Activated CD4-positive, alpha-beta memory T cell treated with anti-CD3 and anti-CD28 coated beads for 36 hours (primary cell): ENCODE measurements at places on chromosomes 2 and 18. TPM values are rescaled to one million over a fixed set of nuclear protein-coding genes. Genes with fewer than 3 reads are reported as not detected.

The RAB6C gene
- total RNA-seq: not detected

GRCh38 chr2:148599109-148599991, 45.2 kb upstream of the EPC2 start:
- H3K27ac ChIP-seq: no peak overlapping the region
- DNase-seq: no peak
- H3K27me3 ChIP-seq: peaks cover 12% of the 10 kb centered on the region
- no peak overlapping the region for H3K4me3 ChIP-seq
- peaks cover 11% of the 10 kb centered on the region for H3K36me3 ChIP-seq

The APCDD1 gene
- not detected for total RNA-seq

DNA sequence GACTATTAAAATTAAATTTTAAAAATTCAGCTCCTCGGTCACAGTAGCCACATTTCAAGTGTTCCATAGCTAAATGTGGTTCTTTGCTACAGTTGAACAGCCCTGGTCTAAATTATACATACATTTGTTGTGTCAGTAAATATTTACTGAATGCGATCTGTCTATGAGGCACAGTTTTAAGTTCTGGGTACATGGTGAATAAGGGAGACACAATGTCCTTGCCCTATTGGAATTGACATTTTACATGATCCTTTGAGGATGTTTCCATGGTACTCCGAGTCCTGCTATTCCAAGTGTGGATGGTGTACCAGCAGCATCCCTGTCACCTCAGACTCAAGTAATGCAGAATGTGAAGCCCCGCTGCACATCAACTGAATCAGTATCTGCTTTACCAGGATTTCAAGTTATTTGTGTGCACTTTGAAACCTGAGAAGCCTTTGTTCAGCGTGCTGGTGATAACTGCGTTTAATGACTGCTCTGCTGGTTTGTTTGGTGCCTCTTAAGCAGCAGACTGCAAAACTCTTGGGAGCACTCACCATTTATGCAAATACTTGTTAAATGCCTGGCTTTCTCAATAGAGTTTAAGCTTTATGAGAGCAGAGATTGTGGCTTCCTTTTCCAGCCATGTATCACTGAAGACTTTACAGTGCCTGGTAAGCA, 1.5 kb downstream of the GALNT1 start:
- no peak for DNase-seq
- H3K4me3 ChIP-seq: peak overlapping the region; percentile 6
- H3K36me3 ChIP-seq: peaks cover 4% of the 10 kb centered on the region
- H3K27ac ChIP-seq: no peak overlapping the region
- peaks cover 21% of the 10 kb centered on the region for H3K4me1 ChIP-seq
- H3K27me3 ChIP-seq: peaks cover 15% of the 10 kb centered on the region

DNA sequence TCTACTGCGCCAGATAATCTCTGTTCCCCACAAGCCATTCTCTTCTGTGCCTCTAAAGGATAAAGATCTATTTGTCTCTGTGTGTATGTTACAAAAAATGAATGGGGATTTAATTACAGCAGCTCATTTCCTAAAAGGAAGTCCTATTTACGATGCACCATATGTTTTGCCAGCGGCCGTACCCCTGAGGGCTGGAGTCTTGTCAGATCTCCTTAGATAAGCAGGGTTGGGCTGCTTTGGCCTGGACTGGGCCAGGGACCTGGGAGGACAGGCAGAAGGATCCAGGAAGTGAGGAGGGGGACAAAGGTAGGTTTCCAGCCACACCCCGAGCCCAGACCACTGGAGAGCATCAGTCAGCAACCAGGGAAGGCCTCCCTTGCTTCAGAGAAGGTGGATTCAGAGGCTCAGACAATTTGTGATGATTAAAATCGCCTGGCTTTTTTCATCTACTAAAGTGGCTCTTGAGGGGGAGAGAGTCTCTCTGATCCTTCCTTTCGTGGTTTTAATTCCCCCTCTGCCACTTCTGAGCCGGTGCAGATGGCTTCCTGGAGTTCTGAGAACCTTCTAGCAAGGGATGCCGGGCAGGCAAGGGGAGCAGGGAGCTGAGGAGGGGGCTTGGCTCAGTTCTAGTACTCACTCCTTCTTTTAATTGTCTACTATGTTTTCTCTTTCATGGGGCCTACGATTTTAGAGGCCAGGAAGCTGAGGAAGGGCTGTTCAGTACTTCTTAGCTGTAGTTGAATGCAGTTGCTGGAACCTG, 42.1 kb downstream of the MYCN start:
- no peaks in the 10 kb centered on the region for H3K4me1 ChIP-seq
- H3K27me3 ChIP-seq: no peaks in the 10 kb centered on the region
- H3K36me3 ChIP-seq: no peaks in the 10 kb centered on the region
- H3K27ac ChIP-seq: no peak overlapping the region

GRCh38 chr2:232658217-232658785, 24.9 kb downstream of the EFHD1 start:
- H3K4me1 ChIP-seq: no peaks in the 10 kb centered on the region
- no peak for DNase-seq
- H3K4me3 ChIP-seq: no peak overlapping the region
- no peaks in the 10 kb centered on the region for H3K27me3 ChIP-seq

The REG1B gene
- total RNA-seq: not detected

The RSAD2 gene
- 8.6 TPM for total RNA-seq

- peaks cover 50% of the 10 kb centered on the region for H3K27me3 ChIP-seq
- no peak for DNase-seq
- no peak overlapping the region for H3K27ac ChIP-seq
- no peak overlapping the region for H3K4me3 ChIP-seq
- peaks cover 2% of the 10 kb centered on the region for H3K36me3 ChIP-seq
Measured at GRCh38 chr2:110805894-110806452, 73.6 kb downstream of the ACOXL start.

DNA sequence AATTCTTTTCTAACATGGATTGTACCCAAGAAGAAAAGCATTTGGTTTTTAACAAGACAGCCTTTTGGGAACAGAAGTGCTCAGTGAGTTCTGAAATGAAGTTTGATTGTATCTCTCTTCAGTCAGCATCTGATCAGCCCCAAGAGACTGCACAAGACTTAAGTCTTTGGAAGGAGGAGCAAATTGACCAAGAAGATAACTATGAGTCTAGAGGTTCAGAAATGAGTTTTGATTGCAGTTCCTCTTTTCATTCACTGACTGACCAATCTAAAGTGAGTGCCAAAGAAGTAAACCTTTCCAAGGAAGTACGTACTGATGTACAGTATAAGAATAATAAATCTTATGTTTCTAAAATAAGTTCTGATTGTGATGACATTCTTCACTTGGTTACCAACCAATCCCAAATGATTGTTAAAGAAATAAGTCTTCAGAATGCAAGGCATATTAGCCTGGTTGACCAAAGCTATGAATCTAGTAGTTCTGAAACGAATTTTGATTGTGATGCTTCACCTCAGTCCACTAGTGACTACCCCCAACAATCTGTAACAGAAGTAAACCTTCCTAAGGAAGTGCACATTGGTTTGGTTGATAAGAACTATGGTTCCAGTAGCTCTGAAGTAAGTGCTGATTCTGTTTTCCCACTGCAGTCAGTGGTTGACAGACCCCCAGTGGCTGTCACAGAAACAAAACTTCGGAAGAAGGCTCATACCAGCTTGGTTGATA, 31.2 kb downstream of the ZDBF2 start:
- H3K36me3 ChIP-seq: peaks cover 20% of the 10 kb centered on the region
- H3K27me3 ChIP-seq: peaks cover 3% of the 10 kb centered on the region

- H3K36me3 ChIP-seq: peaks cover under 1% of the 10 kb centered on the region
- no peaks in the 10 kb centered on the region for H3K27me3 ChIP-seq
- DNase-seq: no peak
- H3K4me1 ChIP-seq: peaks cover 13% of the 10 kb centered on the region
Measured at GRCh38 chr2:241983571-241984270, 114.2 kb downstream of the RTP5 start.

DNA sequence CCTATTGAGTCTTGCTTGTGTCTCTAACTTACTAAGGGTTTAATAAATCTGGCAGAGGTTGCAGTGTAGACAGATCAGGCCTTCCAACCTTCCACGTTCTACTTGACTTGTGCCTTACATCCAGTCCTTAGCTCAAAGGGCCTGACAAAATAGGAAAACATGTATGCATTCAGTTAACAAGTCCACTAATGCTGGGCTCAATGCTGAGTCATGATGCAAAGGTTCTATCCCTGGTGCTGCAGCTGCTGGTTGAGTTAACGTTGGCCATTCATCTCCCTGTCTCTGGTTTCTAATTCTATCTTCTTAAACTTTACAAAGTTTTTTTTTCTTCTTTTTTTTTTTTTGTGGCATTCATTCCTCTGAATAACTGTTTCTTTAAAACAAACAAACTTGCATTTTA, 46.3 kb upstream of the ITGB6 start:
- no peaks in the 10 kb centered on the region for H3K36me3 ChIP-seq
- DNase-seq: no peak
- H3K27ac ChIP-seq: no peak overlapping the region
- no peaks in the 10 kb centered on the region for H3K27me3 ChIP-seq
- H3K4me1 ChIP-seq: no peaks in the 10 kb centered on the region
- no peak overlapping the region for H3K4me3 ChIP-seq

GRCh38 chr2:159199761-159200465, 86.6 kb downstream of the WDSUB1 start:
- no peaks in the 10 kb centered on the region for H3K27me3 ChIP-seq
- no peak for DNase-seq

DNA sequence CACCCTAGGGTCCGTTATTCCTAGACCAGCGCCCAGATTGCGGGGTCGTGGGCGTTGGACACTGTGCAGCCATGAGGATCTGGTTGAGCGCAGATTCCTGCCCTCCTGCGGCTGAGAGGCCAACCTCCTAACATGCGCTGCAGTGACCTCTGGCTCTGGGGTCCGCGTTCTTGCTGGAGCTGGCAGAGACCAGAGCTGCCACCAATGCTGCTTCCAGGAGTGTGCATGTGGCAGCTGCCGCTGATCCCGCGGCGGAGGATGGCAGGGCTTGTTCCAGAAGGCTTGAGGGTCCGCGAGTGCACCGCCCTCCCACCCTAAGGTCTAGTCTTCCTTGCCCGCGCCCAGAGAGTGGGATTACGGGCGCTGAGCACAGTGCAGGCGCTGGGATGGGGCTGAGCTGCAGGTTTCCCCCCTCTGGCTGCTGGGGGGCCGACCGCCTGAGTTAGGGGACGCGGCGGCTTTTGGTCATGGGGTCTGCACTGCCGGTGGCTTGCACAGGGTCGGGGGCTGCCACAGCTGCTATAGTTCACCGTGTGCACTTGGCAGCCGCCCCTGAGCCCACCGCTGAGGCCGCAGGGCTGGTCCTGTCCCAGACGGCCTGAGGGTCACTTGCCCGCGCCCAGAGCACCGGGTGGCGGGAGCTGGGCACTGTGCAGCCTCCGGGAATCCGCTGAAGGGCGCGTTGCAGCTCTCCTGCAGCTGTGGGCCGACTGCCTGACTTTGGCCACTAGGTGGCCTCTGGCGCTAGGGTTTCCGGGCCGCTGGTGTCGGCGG, 145.9 kb downstream of the CCDC74A start:
- peaks cover 27% of the 10 kb centered on the region for H3K27me3 ChIP-seq
- H3K27ac ChIP-seq: no peak overlapping the region
- peaks cover 2% of the 10 kb centered on the region for H3K4me1 ChIP-seq
- DNase-seq: peak; percentile 82
- H3K36me3 ChIP-seq: no peaks in the 10 kb centered on the region
- H3K4me3 ChIP-seq: peak overlapping the region; percentile 20

The ATIC gene
- total RNA-seq: 256 TPM

DNA sequence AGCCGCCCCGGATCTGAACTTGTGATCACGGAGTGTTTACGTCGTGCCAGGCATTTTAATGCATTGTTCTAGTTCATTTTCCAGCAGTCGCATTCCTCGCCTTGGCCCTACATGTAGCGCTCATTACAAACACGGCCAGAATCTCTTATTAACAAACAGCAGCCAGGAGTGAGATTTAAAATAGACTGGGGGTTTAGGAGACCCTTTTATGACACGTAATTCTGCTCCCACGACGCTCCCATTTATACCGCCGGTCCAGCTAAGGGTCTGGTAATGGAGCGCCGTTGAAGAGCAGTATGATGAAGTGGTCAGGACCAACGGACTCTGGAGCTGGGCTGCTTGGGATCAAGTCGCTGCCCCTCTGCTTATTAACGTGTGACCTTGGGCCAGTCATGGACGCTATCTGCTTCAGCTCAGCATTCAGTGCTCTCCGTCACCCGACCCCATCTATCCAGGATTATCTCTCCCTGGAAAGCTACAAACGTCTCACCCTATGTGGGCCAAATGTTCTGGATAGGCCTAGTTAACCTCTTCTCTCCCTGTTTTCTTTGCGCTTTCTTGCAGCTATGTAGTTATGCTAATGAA, 745 bp downstream of the MSH2 start:
- peaks cover 29% of the 10 kb centered on the region for H3K36me3 ChIP-seq
- peak overlapping the region; percentile 96 for H3K4me3 ChIP-seq
- H3K27ac ChIP-seq: peak overlapping the region; percentile 95

- DNase-seq: peak; percentile 9
- H3K36me3 ChIP-seq: no peaks in the 10 kb centered on the region
- H3K27me3 ChIP-seq: peaks cover 21% of the 10 kb centered on the region
- no peak overlapping the region for H3K4me3 ChIP-seq
- peaks cover 6% of the 10 kb centered on the region for H3K4me1 ChIP-seq
Measured at GRCh38 chr2:226673314-226673723, 126.3 kb downstream of the IRS1 start.

- no peak overlapping the region for H3K27ac ChIP-seq
- no peaks in the 10 kb centered on the region for H3K36me3 ChIP-seq
- H3K4me1 ChIP-seq: no peaks in the 10 kb centered on the region
Measured at GRCh38 chr2:108701806-108702205, 17.5 kb upstream of the RANBP2 start.

- DNase-seq: no peak
- H3K27ac ChIP-seq: no peak overlapping the region
- H3K27me3 ChIP-seq: peaks cover 2% of the 10 kb centered on the region
- no peak overlapping the region for H3K4me3 ChIP-seq
Measured at GRCh38 chr2:204634564-204634963, 89.3 kb downstream of the PARD3B start.

The SNORC gene
- 1.7 TPM for total RNA-seq
